ENCODE measurements at places on chromosomes 3 and 15.
A peak's percentile ranks its signal among the peaks of the same experiment; 100 is the strongest.

DNA sequence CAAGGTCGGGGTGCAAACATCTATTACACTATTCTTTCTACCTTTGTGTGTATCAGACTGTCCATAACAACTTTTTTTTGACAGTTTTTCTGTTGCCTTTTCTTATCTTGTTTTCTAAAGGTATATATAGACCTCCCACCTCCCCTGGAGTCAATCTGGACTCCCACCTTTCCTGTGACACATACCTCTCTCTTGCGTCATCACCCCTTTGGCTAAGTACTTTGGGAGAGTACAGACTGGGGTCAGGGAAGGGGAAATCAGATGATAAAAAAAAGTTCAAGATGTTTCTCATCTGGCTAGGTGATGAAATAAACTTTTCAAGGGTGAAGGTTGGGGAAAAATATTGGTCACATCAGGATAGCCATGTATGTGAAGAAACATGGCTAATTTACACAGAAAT is 17.2 kb downstream of the TSPAN3 start:
- DNase-seq = no peak

GRCh38 chr3:185444329-185444728 is 54.5 kb downstream of the TMEM41A start:
- no peak for DNase-seq

DNA sequence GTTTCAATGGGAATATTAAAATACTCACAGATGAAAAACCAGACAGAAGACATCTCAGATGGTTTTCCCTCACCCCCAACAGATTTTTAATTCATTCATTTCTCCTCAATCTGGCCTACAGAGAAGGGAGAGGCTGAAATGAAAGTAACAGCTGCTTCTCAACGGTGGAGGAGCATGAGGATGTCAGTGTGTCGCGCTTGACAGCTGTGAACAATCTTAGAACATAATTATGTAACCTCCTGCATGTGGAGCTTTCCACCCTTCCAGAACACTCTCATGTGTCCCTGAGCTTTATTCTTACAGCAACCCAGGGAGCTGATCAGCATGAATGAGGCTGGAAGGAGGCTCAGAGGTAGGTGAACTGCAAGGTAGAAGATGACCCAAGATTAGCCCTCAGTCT is 52.7 kb downstream of the MB21D2 start:
- no peak for DNase-seq

DNA sequence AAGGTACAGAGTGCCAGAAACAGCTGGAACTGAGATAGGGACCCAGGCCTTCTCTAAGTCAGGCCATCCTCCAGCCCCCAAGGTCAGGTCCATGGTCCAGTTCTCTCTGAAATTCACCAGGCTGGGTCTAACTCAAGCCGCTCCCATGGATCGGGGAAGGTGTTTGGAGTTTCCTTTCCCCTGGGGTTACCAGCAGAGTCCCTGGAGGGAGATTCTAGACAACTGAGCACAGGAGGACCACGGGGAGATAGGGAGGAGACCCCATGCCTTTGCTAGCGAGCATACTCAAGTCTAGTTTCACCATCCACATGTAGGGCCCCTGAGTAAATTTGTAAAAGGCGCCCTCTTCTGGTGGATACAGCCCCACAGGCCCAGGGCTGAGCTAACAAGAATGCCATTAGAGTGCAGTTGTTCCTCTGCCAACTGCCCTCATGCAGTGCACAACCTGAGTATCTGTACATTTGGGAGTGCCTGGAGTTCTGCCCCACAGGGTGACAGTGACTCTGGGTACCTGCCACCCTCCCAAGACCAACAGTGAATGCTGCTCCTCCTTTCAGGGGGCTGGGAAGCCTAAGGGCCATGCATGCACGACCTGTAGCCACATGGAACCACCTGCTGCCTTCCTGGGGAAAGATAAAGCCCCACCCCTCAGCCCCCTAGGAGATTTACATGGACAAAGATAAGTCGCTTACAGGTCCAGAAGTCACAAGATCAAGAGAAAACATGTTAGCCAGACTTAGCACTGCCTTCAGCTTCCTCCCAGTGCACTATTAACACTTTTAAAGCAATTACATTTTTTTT is 89.0 kb downstream of the IQSEC1 start:
- no peak for DNase-seq

- peak; percentile 57 for DNase-seq
Measured at GRCh38 chr15:63380808-63381282, 801 bp downstream of the CA12 start.

GRCh38 chr15:96183867-96184266 is 146.6 kb upstream of the NR2F2 start:
- DNase-seq = no peak

- no peak for DNase-seq
Measured at GRCh38 chr3:135694142-135694541, 271.4 kb upstream of the PPP2R3A start.

DNA sequence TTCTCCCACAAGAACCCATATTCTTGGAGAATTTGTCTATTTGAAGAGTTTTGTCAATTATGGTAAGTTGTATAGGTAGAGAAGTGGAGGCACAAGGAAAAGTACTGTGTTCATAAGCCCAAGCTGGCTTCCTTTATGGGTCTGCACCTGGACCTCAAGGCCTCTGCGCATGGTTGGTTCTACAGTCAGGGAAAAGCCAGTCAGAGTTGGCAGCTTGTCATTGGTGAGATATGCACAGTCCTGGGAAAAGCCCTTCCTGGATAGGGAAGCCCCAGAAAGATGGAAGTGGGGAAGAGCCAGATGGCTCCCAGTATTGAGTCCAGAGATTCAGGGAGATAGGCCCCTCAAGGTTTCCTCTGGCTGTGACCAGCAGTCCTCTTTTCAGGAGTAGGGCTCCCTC is 15.8 kb downstream of the BOC start:
- DNase-seq = no peak

GRCh38 chr3:139455206-139455605 is 21.1 kb downstream of the RBP2 start:
- DNase-seq = no peak

DNA sequence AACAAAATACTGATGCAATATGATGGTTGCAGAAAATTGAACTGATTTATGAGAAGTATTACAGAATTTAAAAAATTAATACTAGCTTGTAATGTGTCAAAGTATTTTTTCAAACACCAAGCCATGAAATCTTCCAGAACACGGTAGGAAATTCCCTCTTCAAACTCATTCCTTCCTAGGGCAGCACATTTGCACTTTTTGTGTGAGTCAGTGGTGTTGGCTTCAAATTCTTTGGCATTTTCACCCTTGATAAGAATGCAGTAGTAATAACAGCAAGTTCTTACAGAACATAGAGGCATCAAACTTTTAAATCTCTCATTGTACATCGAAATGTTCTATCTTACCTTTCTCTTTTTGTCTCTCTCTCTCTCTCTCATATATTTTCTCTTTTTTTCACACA is 191.8 kb downstream of the CGGBP1 start:
- DNase-seq = no peak

DNA sequence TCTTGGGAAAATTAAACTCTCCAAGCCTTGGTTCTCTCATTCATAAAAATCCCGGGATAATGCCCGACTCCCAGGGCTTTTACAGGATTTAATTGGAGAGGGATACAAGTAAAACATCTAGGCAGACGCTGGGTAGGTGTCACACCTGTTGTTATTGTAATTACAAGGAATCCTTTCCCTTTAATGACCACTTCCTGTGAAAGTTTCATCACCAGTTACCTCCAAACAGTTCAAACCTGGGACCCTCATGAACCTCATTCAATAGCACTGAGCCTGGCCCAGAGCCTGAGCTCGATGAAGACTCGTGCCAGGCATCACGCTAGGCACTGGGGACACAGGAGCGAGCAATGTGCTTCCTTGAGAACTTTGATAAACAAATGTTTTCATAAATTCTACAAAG is 2.1 kb upstream of the RYK start:
- no peak for DNase-seq

GRCh38 chr3:27914199-27914598 is 192.1 kb upstream of the EOMES start:
- DNase-seq = no peak

GRCh38 chr15:82621970-82622369 is 25.2 kb downstream of the CPEB1 start:
- DNase-seq = no peak

DNA sequence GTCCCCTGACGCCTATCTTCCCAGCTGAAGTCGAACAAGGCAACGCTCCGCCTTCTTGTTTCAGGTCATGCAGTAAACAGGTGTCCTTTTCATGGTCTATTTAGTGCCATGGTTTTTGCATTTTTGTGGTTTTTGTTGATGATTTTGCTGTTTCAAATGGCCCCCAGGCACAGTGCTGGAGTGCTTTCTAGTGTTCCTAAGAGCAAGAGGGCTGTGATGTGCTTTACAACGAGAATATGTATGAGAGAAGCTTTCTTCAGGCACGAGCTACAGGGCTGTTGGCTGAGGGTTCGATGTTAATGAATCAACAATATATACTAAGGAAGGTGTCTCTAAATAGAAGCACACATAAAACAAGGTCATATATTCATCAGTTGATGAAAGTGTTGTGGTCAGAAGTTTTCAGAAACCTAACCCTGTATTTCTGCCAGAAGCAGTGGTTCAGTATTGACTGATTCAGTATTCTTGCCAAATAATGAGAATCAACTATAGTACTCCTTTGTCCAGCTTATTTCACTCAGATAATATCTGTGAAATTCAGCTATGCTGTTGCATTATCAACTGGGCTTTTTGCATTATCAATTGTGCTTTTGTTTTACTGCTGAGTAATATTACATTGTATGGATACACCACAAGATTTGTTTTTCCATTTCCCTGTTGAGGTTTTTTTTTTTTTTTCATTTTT is 18.5 kb downstream of the LIMD1 start:
- DNase-seq = no peak

DNA sequence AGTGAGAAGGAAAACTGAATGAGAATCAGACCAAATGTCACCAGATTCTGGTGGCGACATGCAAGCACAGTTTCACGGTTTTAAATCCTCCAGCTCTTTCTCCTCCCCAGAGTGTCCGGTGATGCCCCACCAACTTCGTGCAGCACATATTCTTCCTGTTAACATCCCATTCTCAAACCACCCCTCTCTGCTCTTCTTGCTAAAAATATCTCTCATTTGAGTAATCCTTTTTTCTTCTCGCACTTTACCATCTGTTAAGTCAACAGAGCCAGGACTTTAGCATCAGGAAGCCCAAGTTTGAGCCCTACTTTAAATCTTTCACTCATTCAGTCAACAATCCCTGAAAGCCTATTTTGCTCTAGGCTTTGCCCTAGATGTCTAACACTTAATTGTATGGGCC is 68.2 kb upstream of the VGLL4 start:
- DNase-seq = no peak

DNA sequence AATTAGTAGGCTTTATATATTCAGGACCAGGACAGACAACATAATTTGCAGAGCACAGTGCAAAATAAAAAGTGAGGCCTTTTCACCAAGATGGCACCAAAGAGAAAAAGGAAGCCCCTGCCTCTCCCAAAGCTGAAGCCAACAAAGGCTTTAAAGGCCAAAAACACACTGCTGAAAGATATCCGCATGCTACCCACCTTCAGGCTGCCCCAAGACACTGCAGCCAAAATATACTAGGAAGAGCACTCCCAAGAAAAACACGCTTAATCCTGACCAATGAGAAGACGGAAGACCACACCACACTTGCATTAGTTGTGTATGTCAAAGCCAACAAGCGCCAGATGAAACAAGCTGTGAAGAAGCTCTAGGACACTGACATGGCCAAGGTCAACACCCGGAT is 38.0 kb downstream of the PIK3CB start:
- DNase-seq = no peak

GRCh38 chr15:85010071-85010385 is 28.4 kb downstream of the PDE8A start:
- DNase-seq = no peak

DNA sequence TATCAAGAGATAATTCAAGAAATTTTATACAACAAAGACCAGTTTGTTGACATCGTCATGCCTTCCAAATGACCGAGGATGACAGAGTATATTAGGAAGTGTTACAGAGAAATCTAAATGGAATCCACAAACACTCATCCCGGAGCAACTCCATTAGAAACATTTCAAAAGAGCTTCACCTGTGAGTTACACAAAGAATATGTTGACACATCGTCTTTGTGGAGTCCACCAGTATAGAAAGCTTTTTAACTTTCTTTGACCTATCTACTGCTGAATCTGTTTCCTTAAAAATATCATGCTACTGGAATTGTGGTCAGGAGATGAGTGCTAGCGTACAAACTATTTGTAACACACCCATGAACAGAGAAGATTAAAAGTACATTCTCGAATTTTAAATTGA is 130.4 kb downstream of the SUCLG2 start:
- no peak for DNase-seq

- no peak for DNase-seq
Measured at GRCh38 chr15:36603987-36604386, 24.6 kb downstream of the CDIN1 start.

GRCh38 chr15:42503825-42504224 is 8.4 kb downstream of the SNAP23 start:
- no peak for DNase-seq

DNA sequence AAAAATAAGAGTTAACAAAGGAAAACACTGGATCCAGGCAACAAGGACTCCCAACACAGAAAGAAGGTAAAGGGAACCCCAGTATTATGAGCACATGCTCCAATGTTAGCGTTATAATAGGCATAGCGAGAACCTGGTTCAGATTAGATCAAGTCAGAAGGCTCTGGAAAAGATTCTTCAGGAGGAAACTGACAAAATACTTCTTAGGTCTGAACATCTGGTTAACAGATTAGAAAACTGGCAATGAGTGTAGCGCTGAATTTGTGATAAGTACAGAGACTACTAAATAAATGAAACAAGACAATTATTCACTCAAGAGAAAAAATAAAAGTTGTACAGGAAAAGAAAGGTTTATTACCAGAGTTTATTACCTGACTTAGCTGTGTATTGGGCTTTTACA is 146.1 kb downstream of the DPH6 start:
- DNase-seq = no peak

- no peak for DNase-seq
Measured at GRCh38 chr3:102237838-102238237, 197.0 kb upstream of the ZPLD1 start.

- no peak for DNase-seq
Measured at GRCh38 chr3:129358772-129359371, 69.6 kb downstream of the EFCAB12 start.

GRCh38 chr3:100352296-100353231 is 18.0 kb downstream of the NIT2 start:
- DNase-seq = no peak

GRCh38 chr3:154753101-154753500 is 323.1 kb upstream of the GPR149 start:
- no peak for DNase-seq

GRCh38 chr3:99607151-99607550 is 31.2 kb upstream of the COL8A1 start:
- no peak for DNase-seq

GRCh38 chr3:4245671-4246070 is 57.5 kb upstream of the SETMAR start:
- no peak for DNase-seq

- no peak for DNase-seq
Measured at GRCh38 chr3:64494526-64494925, 193.3 kb downstream of the ADAMTS9 start.

- DNase-seq = peak; percentile 59
Measured at GRCh38 chr15:28930011-28930410, 44.2 kb downstream of the APBA2 start.

GRCh38 chr3:97815149-97815917 is 6.5 kb upstream of the CRYBG3 start:
- no peak for DNase-seq

GRCh38 chr3:123782488-123782887 is 101.6 kb downstream of the MYLK start:
- DNase-seq = no peak

Measured in RWPE2 (cell line).